Panc1 (cell line): ENCODE measurements at places on chromosomes 6 and 20. TPM values are rescaled to one million over a fixed set of nuclear protein-coding genes. Genes with fewer than 3 reads are reported as not detected.

The UST gene
- total RNA-seq, result 0.15 TPM

The ELOVL4 gene
- total RNA-seq, result 0.41 TPM

The LTB gene
- total RNA-seq, result 3.7 TPM

The TFAP2B gene
- total RNA-seq, result not detected

The MYB gene
- 1.3 TPM for total RNA-seq

The OLIG3 gene
- total RNA-seq, result not detected

The RGS17 gene
- 8.7 TPM for total RNA-seq

DNA sequence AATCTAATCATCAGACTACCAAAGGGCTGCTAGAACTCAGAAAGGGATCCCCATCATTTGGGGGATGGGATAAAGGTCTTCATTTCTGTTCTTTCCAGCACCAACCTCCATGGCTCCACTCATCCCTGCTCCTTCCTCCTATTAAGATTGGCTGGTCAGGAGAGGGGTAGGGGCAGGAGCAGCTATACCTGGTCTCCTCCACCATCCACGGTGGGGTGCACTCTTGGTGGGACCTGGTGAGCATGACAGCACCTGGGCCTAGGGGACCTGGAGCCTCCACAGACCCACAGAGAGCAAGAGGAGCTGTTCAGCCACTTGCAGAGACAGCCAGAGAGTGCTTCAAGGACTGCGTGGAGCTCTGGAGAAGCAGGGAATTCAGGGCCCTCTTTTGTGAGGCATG lies 6.1 kb upstream of the ULBP2 start:
- peaks cover 21% of the 10 kb centered on the region for H3K27me3 ChIP-seq
- no peak overlapping the region for H3K4me3 ChIP-seq
- no peaks in the 10 kb centered on the region for H3K36me3 ChIP-seq
- H3K27ac ChIP-seq, result no peak overlapping the region
- peaks cover 6% of the 10 kb centered on the region for H3K4me1 ChIP-seq

GRCh38 chr6:11230158-11231107 lies 2.0 kb downstream of the NEDD9 start:
- no peaks in the 10 kb centered on the region for H3K4me1 ChIP-seq
- H3K4me3 ChIP-seq, result no peak overlapping the region
- no peak overlapping the region for H3K27ac ChIP-seq
- no peak for DNase-seq
- peaks cover 12% of the 10 kb centered on the region; the same call in 1 of the 2 replicates for H3K27me3 ChIP-seq

- H3K36me3 ChIP-seq, result no peaks in the 10 kb centered on the region
- H3K27me3 ChIP-seq, result no peaks in the 10 kb centered on the region
- H3K4me3 ChIP-seq, result no peak overlapping the region
- no peak overlapping the region for H3K27ac ChIP-seq
- no peaks in the 10 kb centered on the region for H3K4me1 ChIP-seq
These were observed 160.1 kb downstream of the SCP2D1 start for GRCh38 chr20:18973529-18974173.

DNA sequence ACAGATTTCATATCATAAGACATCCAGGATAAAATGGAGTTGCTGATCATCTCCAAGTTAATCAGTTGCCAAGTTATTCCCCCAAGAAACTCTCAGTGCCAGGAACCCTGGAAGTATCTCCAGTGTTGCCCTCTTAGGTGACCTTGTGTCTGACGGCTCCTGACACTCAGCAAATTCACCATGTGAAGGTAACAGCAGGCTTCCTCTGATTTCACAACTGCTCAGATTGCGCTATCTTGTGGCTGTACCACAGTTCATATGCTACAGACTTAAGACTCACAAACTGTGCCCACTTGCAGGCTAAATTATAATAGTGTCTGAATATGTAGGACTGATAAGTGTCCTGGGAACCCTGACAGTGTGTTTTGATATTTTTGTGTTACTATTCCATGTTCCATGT lies 186.6 kb upstream of the OPRM1 start:
- H3K27ac ChIP-seq, result no peak overlapping the region
- DNase-seq, result no peak
- no peaks in the 10 kb centered on the region for H3K27me3 ChIP-seq
- no peak overlapping the region for H3K4me3 ChIP-seq
- no peaks in the 10 kb centered on the region for H3K36me3 ChIP-seq
- no peaks in the 10 kb centered on the region for H3K4me1 ChIP-seq

DNA sequence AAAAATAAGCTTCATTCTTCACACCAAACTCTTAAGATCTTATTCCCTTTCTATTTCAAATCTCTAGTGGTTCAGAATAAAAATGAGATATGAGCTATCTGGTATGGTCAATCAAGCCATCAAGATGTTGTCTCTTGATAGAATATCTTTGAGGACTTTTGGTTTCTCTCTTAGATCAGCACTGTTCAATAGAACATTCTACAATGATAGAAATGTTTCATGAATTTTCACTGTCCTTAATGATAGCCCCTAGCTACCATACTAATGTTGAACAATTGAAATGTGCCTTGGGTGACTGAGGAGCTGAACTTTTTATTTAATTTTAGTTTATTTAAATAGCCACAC lies 24.1 kb upstream of the HINT3 start:
- no peaks in the 10 kb centered on the region for H3K27me3 ChIP-seq
- DNase-seq, result no peak
- H3K36me3 ChIP-seq, result peaks cover 8% of the 10 kb centered on the region; the same call in 1 of the 2 replicates
- no peaks in the 10 kb centered on the region for H3K4me1 ChIP-seq
- H3K4me3 ChIP-seq, result no peak overlapping the region

GRCh38 chr6:134805168-134805567 lies 144.7 kb downstream of the ALDH8A1 start:
- H3K27ac ChIP-seq, result no peak overlapping the region
- H3K4me3 ChIP-seq, result no peak overlapping the region
- H3K4me1 ChIP-seq, result no peaks in the 10 kb centered on the region
- H3K36me3 ChIP-seq, result no peaks in the 10 kb centered on the region
- DNase-seq, result no peak

- no peak overlapping the region for H3K4me3 ChIP-seq
- H3K27ac ChIP-seq, result no peak overlapping the region
- peaks cover 5% of the 10 kb centered on the region for H3K4me1 ChIP-seq
- no peaks in the 10 kb centered on the region for H3K27me3 ChIP-seq
These were observed 9.6 kb downstream of the RMND1 start for GRCh38 chr6:151442371-151442770.

GRCh38 chr6:163860287-163861081 lies 446.0 kb downstream of the QKI start:
- no peak overlapping the region for H3K27ac ChIP-seq
- H3K4me1 ChIP-seq, result no peaks in the 10 kb centered on the region
- H3K27me3 ChIP-seq, result no peaks in the 10 kb centered on the region; the same call in 1 of the 2 replicates
- no peak for DNase-seq
- no peaks in the 10 kb centered on the region for H3K36me3 ChIP-seq
- no peak overlapping the region for H3K4me3 ChIP-seq

DNA sequence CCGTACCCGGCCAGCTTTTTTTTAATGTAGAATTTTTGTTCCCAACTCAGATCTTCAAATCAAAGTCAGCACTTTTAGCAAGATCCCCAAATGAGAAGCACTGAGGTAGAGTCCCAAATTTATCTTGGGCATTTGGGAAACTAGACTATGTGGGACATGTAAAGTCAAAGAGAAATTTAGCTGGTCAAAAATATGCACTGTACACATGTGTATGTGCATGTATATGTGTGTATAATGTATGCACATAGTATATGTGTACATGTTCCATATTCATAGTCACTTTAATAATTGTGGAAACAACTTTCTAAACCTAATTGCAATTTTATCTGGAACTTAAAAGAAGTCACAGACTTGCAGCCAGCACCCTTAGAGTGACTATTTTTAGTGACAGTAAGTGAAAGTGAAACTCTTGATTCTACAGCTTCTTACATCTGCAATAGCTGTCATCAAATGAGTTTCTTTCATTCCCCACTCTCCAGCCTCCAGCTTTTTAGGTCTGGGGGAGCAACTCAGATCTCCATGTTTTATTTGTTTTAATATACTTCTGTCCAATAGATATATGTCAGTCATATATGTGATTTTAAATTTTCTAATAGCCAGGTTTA lies 53.6 kb downstream of the CDC40 start:
- H3K4me3 ChIP-seq, result no peak overlapping the region
- H3K27ac ChIP-seq, result no peak overlapping the region
- peaks cover 2% of the 10 kb centered on the region; the same call in 1 of the 2 replicates for H3K36me3 ChIP-seq
- no peaks in the 10 kb centered on the region for H3K4me1 ChIP-seq
- no peak for DNase-seq
- H3K27me3 ChIP-seq, result no peaks in the 10 kb centered on the region

- H3K36me3 ChIP-seq, result no peaks in the 10 kb centered on the region
- no peak overlapping the region for H3K27ac ChIP-seq
- H3K4me3 ChIP-seq, result no peak overlapping the region
- no peak for DNase-seq
These were observed 25.3 kb downstream of the MDFI start for GRCh38 chr6:41663568-41663967.

DNA sequence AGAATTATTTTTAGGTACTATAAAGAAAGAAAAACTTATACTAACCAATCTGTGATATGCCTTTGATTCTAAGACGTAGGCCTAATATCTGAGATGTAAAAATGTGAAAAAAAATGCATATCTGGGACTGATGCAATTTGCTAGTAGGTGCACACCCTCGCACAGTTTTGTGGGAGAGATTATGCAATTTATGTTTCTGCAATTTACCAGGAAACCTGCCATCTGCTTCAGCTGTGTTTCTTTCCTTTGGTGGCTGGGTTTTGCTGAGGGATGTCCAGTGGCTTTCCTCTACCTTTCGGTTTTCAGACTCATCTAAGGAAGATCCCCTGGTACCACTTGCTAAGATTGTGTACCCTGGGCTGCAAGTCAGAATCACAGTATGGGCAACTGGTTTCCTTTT lies 186.9 kb downstream of the ZFP64 start:
- no peaks in the 10 kb centered on the region; the same call in 1 of the 2 replicates for H3K4me1 ChIP-seq

- H3K27me3 ChIP-seq, result no peaks in the 10 kb centered on the region
- no peak overlapping the region for H3K4me3 ChIP-seq
- no peaks in the 10 kb centered on the region for H3K4me1 ChIP-seq
- DNase-seq, result no peak
These were observed 17.5 kb downstream of the CEBPB start for GRCh38 chr20:50208085-50208491.

DNA sequence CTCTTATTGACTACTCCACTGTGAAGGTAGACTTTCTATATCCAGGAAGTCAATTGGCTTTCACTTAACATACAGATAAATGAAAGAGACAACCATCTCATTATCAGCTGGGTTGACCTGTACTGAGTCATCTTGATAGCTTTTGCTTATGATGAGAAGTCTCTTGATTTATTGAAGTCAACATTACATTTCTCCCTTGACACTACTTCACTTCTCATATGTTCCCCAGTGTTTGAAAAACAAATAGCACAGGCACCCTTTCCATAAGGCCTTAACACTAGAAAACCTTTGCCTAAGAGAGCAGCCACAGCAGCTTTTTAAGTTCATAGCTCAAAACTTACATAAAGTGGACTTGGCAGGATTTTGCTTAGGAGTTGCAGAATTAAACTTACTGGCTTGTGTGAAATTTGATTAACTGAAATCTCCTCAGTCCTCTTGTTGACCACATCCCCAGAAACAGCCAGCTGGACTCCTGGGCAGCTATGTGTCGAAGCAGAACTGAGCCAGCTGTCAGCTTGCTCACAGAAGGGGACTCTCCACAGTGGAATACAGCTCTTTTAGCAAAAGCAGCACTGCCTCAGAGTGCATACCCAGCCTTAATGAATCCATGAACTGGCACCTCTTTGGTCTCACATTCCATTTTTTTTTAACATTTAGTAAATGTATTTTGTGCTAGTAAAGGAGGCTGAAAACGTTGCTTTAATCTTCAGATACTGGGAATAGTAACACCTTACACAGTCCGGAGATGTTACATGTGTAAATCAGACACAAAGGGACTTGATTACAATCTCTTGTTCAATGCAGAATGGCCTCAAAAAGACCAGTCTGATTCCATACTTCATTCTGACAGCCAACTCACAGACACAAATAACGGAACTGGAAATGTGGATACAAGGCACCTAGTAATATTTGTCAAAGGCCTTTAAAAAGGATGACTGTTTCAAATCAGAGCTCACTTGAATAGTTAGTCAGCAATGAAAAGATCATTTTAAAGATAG lies 1532.7 kb downstream of the HACE1 start:
- no peaks in the 10 kb centered on the region for H3K4me1 ChIP-seq
- no peak overlapping the region for H3K27ac ChIP-seq
- no peaks in the 10 kb centered on the region for H3K27me3 ChIP-seq
- no peak overlapping the region for H3K4me3 ChIP-seq
- no peak for DNase-seq

GRCh38 chr20:16434062-16434664 lies 139.1 kb downstream of the KIF16B start:
- H3K36me3 ChIP-seq, result no peaks in the 10 kb centered on the region
- H3K4me1 ChIP-seq, result no peaks in the 10 kb centered on the region
- no peaks in the 10 kb centered on the region for H3K27me3 ChIP-seq
- peak; percentile 32 for DNase-seq
- H3K4me3 ChIP-seq, result no peak overlapping the region

- H3K27ac ChIP-seq, result no peak overlapping the region
- DNase-seq, result no peak
- H3K27me3 ChIP-seq, result no peaks in the 10 kb centered on the region
- H3K4me3 ChIP-seq, result no peak overlapping the region
These were observed 57.4 kb upstream of the BMP2 start for GRCh38 chr20:6709910-6710595.

DNA sequence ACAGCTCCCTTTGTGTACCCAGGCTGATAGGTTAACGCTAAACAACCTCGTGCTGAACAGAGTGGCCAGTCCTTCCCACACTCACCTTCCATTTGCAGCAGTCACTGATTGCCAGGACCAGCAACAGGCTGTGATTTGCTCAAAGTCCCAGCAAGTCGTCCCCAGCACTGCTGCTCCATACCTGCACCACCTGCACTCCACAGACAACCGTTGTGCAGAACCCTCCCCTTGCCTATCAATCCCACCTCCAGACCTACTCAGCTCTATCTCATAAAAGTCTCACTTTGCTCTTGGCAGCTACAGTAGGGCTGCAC lies 43.1 kb upstream of the SCML4 start:
- no peak overlapping the region for H3K27ac ChIP-seq
- peaks cover 20% of the 10 kb centered on the region for H3K36me3 ChIP-seq
- H3K27me3 ChIP-seq, result no peaks in the 10 kb centered on the region
- no peaks in the 10 kb centered on the region for H3K4me1 ChIP-seq
- no peak overlapping the region for H3K4me3 ChIP-seq
- DNase-seq, result no peak

- no peak for DNase-seq
- no peak overlapping the region for H3K27ac ChIP-seq
- no peak overlapping the region for H3K4me3 ChIP-seq
- H3K27me3 ChIP-seq, result no peaks in the 10 kb centered on the region
- no peaks in the 10 kb centered on the region for H3K4me1 ChIP-seq
These were observed 68.0 kb downstream of the CYP39A1 start for GRCh38 chr6:46584586-46584985.

DNA sequence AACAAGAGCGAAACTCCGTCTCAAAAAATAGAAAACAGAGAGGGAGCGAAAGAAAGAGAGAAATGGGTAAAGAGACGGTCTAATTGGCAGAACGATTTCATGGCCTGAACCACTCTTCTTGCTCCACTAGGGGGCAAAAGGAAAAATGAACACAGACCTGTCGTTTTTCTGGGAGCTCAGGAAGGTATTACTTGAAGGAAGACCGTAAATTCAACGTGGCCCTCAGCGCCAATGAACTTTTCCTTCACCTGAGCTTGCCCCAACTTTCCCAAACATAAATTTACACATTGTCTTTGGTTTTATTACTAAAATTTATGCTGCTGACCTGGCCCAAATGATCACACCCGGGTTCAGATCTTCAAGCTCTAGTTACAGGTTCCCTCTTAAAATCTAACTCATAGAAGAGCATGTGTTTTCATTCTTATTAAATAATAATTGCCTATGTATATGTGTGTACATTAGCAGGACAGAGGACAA lies 67.3 kb downstream of the ATP9A start:
- no peak overlapping the region for H3K4me3 ChIP-seq
- H3K36me3 ChIP-seq, result no peaks in the 10 kb centered on the region
- H3K4me1 ChIP-seq, result peaks cover 16% of the 10 kb centered on the region
- no peak for DNase-seq
- H3K27me3 ChIP-seq, result no peaks in the 10 kb centered on the region
- H3K27ac ChIP-seq, result peak overlapping the region; percentile 64; the same call in 1 of the 2 replicates
